ENCODE measurements at places on chromosomes 4 and X.

GRCh38 chr4:92969650-92970379 is 666.0 kb downstream of the GRID2 start:
- DNase-seq, result peak; percentile 43

DNA sequence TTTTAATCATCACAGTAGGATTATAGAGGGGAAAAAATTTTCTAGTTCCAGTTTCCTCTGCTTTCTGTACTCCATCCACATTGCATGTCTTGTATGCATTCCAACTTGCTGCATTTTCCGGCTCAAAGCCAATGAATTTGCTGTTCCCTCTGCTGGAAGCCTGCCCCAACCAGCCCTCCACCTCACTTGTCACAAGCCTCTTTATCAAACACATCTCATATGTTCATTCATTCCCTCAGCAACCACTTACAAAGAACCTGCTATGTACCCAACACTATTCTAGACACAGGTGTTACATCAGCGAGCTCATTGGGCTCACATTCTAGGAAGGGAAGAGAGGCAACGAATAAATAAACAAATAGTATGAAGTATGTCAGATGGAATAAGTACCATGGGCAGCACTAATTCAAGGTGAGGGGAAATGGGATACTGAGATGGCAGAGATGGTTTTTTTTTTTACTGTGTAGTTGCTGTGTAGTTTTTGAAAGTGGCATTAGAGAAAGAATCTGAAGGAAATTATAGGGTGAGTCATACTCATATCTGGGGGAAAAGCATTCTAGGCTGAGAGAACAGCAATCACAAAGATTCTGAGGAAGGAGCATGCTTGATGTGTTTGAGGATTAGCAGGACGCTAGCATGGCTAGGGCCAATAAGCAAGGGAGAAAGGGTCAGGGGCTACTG is 332.5 kb downstream of the PDGFC start:
- DNase-seq, result no peak

- DNase-seq, result no peak
Observed at GRCh38 chr4:182018691-182019090, 224.5 kb upstream of the TENM3 start.

GRCh38 chrX:57905141-57905540 is 5.1 kb downstream of the ZXDA start:
- DNase-seq, result no peak

DNA sequence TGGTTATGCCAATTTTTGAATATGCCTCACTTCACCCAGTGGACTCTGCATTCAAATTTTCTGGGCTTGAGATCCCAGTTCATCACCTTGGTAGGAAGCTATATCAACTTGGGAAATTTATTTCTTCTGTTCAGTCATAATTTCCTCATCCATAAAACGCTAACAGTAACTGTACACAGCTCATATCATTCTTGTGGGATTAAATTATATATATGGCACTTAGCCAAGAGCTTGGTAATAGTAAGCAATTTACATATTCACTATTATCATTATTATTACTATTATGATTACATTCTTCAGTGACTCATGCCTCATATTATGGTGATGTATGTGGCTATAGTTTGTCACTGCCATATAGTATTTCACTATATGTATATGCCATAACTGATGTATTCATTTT is 177.6 kb downstream of the CPE start:
- no peak for DNase-seq

DNA sequence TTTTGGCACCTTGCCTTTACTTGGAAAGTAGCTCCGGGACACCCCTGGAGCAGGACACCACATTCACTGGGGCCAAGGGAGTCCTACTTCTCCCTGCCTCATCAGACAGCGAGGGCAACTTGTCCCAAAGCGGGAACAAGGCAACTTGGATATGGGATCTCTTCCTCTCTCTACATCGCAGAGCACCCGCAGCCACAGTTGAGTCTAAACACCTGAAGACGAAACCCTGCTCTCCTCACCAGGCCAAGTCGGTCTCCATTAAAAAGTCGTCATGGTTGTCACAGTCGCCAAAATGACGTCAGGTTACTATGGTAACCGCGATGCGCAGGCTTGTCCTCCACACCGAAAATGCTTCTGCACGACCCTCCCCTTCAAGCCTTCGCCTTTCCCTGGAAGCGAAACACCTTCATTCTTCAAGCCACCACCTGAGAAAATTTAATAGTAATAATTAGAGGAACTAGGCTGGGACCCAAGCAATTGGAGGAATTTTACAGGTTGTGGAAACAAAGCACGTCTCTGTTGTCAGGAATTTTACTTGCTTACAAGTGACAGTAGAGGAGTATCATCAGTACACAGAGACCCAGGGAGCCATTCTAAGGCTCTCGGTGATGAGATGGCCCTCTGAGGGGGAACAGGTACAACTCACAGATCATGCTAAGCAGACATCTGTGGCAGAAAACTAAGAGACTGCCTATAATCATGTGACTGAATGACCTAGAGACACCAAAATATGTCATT is 30.5 kb upstream of the TCEAL4 start:
- DNase-seq, result no peak

GRCh38 chr4:116752027-116752426 is 333.3 kb downstream of the TRAM1L1 start:
- DNase-seq, result no peak

- DNase-seq, result no peak
Observed at GRCh38 chrX:142680038-142680437, 345.7 kb upstream of the SPANXN4 start.

DNA sequence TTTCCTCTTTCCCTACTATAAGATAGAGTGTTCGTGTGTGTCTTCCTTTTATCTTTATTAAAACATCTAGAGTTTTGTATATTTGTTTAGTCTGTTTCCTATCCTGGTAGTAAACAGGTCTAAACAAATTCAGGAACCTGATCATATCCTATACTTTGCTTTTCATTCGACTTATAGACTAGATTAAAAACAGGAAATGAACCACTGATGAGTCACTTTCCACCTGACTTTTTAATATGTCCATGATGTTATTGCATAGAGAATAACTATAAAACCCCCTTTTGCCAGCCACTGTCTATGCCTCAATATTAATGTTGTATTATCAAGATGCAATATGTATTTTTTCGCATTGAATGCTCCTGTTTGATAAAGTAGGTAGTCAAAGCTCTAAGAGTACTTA is 1794.0 kb downstream of the STIM2 start:
- no peak for DNase-seq

DNA sequence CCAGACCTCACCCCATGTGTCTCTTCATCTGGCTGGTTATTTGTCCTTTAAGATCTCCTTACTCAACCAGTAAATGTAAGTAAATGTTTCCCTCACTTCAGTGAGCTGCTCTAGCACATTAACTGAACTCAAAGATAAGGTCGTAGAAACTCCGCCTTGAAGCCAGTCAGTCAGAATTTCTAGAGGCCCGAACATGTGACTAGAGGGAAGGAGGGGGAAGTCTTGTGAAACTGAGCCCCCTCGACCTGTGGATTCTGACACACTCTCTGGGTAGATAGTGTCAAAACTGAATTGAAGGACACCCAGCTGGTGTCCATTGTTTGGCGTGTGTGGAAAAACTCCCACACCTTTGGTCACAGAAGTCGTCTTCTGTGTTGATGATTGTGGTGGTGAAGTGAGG is 933.9 kb downstream of the ADGRL3 start:
- DNase-seq, result no peak

- DNase-seq, result no peak
Observed at GRCh38 chr4:6620891-6621555, 19.5 kb upstream of the MRFAP1 start.

All from brain pericyte (primary cell).